ENCODE measurements at places on chromosomes 11 and 22.
A peak's percentile ranks its signal among the peaks of the same experiment; 100 is the strongest.

DNA sequence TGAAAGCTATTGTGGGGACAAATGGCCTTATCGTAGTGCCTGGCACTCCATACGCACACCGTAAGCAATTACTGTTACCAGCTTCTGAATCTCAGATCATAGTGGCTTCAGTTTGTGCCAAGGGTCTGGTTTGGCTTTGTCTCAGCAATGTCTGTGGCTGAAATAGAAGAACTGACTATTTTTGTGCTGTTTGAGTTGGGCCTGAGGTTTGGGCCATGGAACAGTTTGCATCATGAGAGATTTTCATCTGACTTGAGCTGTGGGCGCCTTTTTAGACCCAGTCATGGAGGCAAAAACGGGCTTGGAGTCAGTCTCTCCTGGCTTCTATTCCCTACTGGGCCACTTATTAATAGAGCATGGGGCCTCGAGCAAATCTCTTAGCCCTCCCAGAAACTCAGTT lies 121.1 kb upstream of the CRYBB3 start:
- DNase-seq = no peak

DNA sequence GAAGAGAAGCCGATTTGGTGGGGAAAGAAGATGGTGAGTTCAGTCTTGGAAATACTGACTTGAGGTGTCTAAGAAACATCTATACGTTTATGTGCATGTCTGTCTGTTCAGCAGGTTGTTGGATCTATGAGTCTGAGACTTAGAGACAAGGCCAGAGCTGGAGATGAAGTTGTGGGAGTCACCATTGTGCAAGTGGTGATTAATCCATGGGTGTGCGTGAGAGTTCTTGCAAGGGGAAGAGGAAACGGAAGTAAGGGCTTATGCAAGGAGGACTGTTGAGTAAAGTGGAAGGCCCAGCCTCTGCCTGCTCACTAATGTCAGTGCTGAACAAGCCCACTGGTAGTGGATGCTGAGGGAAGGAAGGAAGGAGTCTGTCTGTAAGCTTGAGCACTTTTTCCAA lies 9.7 kb downstream of the TMEM45B start:
- no peak for DNase-seq

GRCh38 chr22:48651981-48652538 lies 1175.6 kb downstream of the BRD1 start:
- no peak for DNase-seq

- no peak for DNase-seq
These were observed 199.3 kb downstream of the TBC1D22A start for GRCh38 chr22:46961591-46962295.

- no peak for DNase-seq
These were observed 46.9 kb downstream of the MSANTD4 start for GRCh38 chr11:105975128-105975527.

- DNase-seq = no peak
These were observed 20.1 kb upstream of the NECTIN1 start for GRCh38 chr11:119749006-119749565.

DNA sequence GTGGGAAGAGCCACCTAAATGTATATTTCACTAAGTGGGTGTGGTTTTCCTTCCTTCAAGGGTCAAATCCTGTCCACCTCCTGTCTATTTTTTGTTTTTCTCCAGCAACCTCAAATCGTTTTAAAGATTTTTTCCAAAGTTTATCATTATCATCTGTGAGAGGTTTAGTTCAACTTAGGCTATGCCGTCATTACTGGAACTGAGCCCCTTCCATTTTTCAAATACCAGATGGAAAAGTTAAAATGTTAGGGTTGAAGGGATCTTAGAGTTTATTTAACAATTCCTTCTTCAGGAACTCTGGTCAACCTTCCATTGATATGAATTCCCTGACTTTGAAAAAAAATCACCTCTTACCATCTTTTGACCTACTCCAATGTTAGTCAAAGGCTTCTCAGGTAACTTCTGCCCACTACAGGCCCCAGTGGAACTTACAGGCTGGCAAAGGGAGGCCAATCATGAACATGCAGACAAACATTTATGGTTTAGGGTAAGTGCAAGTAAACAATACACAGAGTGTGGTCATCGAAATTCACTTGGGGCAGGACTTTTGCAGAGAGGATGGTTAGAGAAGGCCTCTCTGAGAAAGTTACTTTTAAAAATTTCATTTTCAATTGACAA lies 45.2 kb downstream of the SYN3 start:
- no peak for DNase-seq

- peak; percentile 79 for DNase-seq
These were observed at the start of gene APBB1 for GRCh38 chr11:6419009-6419631. Gene APBB1, minus strand, starts transcription at chr11:6419094. Its CDS starts 7,747 bp downstream, at chr11:6411347.

- no peak for DNase-seq
These were observed 71.8 kb upstream of the PITPNB start for GRCh38 chr22:27990879-27991278.

- no peak for DNase-seq
These were observed 1086.3 kb downstream of the FAM181B start for GRCh38 chr11:81647374-81647773.

GRCh38 chr11:91244912-91245311 lies 979.7 kb upstream of the FAT3 start:
- DNase-seq = no peak

GRCh38 chr11:125995313-125995712 lies 49.5 kb downstream of the VSIG10L2 start:
- peak; percentile 50 for DNase-seq

GRCh38 chr11:81059356-81059755 lies 1618.5 kb upstream of the TENM4 start:
- no peak for DNase-seq

GRCh38 chr11:114180301-114181055 lies 115.7 kb upstream of the NNMT start:
- DNase-seq = no peak

DNA sequence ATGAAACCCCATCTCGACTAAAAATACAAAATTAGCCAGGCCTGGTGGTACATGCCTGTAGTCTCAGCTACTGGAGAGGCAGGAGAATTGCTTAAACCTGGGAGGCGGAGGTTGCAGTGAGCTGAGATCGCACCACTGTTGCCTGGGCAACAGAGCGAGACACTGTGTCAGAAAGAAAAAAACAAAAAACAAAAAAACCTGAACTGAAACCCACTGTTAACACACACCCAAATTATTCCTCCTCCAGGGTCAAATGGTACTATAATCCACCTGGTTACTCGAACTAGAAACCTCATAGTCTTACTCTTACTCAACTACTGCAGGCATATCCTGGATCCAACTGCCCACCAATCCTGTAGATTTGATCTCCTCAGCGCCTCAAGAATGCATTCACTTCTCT lies 35.5 kb downstream of the USP28 start:
- no peak for DNase-seq

- no peak for DNase-seq
These were observed 15.0 kb downstream of the DGAT2 start for GRCh38 chr11:75783416-75784084.

- no peak for DNase-seq
These were observed 1454.0 kb downstream of the BRD1 start for GRCh38 chr22:48373626-48374173.

DNA sequence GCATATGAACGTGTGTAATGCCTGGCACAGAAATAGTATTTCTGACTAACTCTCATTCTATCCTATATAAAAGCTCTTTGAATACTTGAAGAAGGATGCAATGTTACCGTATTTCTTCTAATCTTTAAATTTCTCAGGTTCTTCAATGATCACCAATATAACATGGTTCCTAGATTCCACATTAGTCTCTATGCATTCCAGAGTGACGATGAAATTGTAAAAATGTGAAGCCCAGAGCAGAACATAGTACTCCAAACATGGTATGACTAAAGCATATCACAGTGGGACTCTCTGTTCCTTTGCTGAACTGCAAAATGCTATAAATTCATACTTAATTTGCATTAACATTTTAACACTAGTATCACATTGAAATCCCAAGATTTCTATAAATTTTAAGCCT lies 877.6 kb upstream of the CHORDC1 start:
- DNase-seq = no peak

- DNase-seq = no peak
These were observed 3.9 kb downstream of the AGBL2 start for GRCh38 chr11:47711225-47711624.

DNA sequence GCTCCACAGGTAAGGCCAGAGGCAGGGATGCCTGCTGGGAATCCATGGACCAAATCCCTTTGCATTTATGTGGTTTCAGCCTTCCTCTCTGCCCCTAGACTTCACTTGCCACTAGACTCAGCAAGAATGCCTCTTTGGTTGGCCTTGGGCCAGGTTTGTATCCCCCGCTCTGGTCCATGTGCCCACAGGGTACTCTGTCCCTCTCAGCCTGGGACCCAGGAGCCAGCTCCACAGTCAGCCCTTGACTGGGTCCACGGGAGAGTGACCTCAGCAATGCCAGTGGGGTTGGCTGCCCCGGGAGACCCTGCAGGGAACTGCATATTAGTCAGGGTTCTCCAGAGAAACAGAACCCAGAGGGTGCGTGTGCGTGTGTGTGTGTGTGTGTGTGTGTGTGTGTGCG lies 28.3 kb upstream of the LINC01488 start:
- no peak for DNase-seq

DNA sequence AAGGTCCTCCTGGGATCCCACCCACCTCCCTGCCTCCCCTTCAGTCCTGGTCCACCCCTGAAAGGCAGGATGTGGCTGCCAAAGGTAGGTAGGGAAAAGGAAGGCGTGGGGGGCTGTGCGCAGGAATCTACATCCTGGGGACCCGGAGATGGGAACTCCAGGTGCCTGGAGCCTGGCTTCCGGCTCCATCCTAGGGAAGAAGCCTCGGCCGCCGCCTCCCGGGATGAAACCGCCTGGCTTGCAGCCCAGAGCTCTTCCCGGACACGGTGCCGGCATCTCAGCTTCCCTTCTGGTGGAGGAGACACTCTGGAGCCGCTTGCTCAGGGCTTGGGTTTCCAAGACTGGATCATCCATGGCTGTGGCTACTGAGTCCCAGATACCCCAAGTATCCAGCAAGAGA lies 33.3 kb upstream of the PDGFB start:
- DNase-seq = no peak

- DNase-seq = no peak
These were observed 270.2 kb downstream of the CTTN start for GRCh38 chr11:70668204-70669202.

DNA sequence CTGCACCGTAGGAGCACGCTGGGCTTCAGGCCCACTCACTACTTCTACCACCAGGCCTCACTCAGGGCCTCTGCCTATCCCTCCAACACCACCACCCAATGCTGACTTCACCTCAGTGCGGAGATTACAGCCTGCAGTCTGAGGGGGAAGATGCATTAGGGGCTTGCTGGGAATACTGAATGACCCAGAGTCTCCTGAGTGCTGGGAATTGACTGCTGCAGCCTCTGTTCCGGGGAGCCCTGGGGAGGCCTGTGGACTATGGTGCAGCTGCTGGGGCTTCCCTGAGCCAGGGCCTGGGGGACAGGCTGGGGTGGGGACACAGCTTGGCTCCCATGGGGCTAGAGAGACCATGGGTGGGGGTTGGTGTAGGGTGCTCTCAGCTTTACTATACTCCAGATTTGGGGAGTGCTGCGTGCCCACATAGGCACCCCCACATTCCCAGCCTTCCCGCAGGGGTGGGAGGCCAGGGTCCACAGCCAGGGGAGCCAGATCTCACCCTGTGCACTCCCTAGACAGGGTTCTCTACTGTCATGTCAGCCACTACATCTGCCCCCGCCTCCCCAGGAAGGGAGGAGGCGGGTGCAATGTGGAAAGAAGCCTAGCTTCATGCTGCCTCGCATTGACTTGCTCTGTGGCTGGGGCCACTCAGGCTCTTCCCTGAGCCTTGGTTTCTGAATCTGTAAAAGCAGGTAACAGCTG lies 44.4 kb downstream of the GDPD5 start:
- no peak for DNase-seq

DNA sequence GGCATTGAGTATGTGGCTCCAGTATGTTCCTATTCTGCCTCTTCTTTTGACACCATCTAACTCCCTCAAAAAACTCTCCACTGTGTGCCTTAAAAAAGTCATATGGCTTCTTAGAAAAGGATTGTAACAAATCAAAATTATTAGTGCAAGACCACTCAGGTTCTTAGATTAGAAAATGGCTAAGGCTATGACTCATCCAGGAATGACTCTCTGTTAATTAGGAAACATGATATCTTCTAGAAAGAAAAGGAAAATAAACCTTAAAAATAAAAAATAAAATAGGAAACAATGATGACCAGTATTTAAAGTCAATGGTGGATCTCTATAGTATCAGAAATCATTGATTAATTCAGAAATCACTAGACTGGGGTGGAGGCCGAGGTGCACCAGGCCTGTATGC lies 21.7 kb downstream of the SLC25A17 start:
- no peak for DNase-seq

DNA sequence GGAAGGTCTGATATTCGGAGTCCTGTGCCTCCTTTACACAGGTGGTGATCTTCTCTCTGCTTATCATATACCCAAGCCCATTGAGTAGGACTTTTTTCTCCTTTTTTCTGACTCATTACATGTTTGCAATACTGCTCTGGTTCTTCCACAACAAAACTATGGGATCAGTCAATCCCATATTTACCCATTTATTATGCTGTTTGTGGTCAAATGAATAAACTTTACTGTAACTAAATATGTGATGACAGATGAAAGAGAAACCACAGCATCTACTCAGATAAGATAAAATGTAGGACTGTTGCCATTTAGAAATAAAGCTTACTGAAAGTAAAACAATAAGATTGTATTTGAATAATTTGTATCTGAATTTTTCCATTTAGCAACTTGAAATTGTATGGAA lies 958.7 kb upstream of the FAT3 start:
- DNase-seq = no peak

GRCh38 chr11:88541006-88541405 lies 203.5 kb upstream of the CTSC start:
- no peak for DNase-seq

GRCh38 chr22:31951194-31952093 lies 7.1 kb downstream of the YWHAH start:
- no peak for DNase-seq

DNA sequence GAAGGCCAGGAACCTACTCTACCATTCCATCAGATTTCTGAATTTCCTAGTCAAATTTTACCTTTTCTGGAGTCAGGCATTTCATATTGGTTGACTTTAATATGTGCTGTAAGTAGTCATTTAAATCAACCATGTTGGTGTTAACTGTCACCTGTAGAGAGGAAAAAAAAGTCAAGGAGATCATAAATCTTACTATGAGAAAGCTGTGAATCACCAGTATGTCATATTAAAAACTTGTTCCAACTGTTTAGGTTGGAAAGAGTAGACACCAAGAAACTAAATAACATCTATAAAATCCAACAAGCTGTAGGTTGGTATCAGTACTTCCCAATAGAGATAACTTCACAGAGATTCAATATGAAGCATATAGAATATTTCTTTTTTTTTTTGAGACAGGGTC lies 39.5 kb downstream of the COPB1 start:
- DNase-seq = no peak

GRCh38 chr22:22848364-22848866 lies 39.2 kb upstream of the IGLL5 start:
- peak; percentile 66 for DNase-seq
